NB4 (cell line): ENCODE measurements at places on chromosomes 2 and 18.
A peak's percentile ranks its signal among the peaks of the same experiment; 100 is the strongest.

DNA sequence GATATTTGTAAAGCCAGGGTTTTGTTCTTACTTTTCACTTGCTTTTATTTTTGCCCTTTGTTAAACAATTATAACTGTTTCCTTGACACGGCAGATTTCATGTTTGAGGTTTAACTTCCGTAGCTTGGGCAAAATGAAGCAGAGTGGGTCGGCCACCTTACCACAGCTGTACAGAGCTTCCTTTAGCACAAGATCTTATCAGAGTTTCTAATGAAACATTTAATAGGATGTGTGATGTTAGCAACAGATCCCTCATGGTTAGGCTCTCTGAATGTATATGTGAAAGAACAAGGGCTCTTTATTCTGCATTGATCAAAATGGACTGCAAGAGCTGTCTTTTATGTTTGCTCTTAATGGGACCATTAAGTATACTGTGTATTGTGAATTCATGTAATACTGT is 22.3 kb downstream of the RNF125 start:
- DNase-seq = peak; percentile 90

- DNase-seq = no peak
Measured at GRCh38 chr18:79422783-79423165, 27.0 kb downstream of the NFATC1 start.

GRCh38 chr2:171531291-171531690 is 9.0 kb downstream of the CYBRD1 start:
- peak; percentile 76 for DNase-seq

DNA sequence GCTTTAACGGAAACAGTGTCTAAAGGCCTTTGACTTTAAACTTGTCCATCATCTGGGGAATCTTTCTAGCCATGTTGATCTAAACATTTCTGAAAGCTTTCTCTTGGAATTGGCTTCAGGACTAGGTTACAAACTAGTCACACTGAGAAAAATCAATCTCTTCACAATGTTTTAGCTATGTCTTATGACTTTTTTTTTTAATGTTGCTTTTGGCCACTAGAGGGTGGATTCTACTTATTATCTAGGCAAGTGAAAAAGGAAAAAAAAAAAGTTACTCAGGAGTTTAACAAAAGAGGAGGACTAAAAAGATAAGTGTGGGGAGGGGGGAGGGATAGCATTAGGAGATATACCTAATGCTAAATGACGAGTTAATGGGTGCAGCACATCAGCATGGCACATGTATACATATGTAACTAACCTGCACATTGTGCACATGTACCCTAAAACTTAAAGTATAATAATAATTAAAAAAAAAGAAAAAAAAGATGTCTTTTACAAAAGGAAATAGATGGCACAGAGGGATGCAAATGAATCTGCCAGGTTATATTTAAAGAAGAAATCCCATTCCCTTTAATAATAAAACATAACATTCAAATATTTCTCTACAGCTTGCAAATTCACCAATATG is 160.4 kb upstream of the PID1 start:
- DNase-seq = peak; percentile 44

GRCh38 chr2:28544405-28544921 is 48.6 kb downstream of the PLB1 start:
- no peak for DNase-seq

GRCh38 chr2:160269365-160269764 is 69.3 kb upstream of the ITGB6 start:
- no peak for DNase-seq

DNA sequence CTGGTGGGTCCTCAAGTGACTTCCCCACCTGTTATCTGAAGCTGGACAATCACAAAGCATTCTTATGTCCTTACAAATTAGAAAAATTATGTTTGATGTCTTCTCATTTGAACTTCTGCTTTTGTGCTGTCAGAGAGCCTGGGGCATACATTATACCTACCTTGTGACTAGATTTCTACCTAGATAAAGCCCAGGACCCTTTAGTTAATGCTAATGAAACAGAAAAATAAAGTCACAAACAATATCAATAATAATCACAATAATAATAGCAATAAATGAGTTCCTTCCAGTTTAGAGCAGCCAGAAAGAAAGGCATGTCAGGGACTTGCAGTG is 456.4 kb downstream of the SETBP1 start:
- DNase-seq = no peak

DNA sequence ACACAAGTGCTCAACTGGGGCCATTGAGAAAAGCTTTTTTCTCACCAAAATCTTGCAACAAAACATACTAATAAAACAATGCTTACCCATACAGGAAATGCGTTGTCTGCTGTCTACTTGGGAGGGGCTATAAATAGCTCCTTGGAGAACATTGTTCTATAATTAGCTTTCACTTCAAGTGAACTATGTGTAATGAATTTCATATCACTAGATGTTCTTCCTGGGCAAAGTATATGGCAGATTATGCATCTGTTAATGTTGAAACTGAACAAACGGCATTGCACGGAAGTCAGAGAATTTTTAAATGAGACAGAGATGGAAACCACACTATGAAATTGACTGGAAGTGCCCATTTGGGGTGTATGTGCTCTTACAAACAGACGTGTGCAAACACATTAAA is 6.4 kb upstream of the NPAS2 start:
- DNase-seq = peak; percentile 22

GRCh38 chr2:225038231-225038523 is 4.1 kb downstream of the DOCK10 start:
- DNase-seq = no peak

DNA sequence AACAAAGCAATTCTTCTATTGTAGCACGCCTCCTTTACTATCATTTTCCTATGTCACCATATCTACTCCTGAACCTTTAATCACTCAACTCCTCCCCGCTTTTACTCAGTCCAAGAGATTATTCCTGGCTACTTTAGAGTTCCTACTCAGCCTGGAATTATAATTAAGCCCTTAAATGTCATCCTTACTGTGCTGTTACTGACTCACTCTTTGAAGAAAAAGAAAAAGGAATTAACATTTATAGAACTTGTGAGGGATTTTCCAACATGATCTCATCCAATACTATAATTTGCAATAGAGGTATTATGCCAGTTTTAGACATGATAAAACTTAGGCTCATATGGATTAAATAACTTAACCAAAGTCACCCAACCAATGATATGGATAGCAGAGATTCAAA is 61.7 kb downstream of the CCDC88A start:
- no peak for DNase-seq

DNA sequence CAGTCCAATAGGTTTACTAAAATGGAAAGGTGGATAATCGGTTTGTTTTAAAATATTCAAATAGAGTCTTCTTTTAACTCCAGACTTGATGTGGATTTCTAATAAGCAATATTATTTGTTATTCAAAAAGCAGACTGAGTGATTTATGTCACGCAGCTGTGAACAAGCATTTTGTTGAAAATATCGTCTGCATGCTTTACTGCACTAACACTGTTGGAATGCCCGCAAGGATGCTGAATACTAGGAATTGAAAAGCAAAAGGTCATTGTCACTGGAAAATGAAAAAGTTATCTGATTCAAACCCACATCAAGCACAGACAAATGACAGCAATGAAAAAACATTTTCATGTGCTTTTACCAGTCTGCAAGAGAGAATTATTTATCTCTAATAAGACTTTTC is 31.1 kb downstream of the CHN1 start:
- DNase-seq = no peak

DNA sequence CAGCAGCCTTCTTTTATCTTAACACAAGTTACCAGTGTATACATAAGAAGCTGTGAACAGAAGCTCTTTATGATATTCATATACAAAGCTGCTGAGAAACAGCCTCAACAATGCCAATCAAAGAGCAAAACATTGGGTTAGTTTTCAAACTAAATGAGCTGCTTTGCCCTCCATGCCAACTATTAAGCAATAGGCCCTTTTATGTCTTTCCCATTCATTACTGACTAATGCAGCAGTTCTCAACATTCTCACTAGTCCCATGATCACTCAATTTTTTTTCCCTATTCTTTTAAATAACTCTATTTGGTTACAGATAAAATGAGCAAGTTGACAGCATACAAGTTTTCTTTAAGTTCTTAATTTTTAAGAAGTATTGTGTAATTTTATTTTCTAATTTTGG is 57.9 kb upstream of the FRZB start:
- DNase-seq = no peak

GRCh38 chr2:188889187-188889586 is 85.0 kb upstream of the COL3A1 start:
- DNase-seq = no peak

- DNase-seq = peak; percentile 61
Measured at GRCh38 chr2:174145827-174146226, 102.5 kb downstream of the OLA1 start.

DNA sequence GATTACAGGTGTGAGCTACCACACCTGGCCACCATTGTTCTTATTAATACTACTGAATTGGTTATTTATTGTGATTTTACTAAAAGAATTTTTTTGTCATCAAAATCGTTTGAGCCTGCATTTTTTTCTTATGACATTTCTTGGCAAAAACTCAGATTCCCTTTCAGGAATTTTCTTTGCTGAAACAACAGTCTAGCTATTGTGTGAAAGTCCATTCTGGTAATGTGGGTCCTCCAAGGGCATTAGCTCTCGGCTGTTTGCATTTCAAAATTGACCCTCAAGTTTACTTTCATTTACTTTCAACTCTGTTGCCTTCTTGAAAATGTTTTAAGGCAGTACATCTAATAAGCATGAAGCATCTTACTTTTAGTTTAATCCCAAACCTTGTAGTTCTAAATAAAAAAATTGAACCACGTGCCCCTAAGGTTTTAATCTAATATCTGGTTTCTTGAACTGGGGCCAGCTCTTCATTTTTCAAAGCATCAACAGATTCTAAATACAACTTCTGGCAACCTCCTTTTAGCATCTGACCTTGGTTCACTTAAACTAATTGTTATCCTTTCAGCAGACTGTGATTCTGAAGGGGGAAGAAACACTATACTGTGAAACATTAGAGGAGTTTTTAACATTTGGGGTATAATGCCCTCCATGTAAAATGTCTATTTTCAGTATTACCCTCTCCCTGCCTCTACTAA is 325.2 kb upstream of the RAB12 start:
- DNase-seq = no peak

DNA sequence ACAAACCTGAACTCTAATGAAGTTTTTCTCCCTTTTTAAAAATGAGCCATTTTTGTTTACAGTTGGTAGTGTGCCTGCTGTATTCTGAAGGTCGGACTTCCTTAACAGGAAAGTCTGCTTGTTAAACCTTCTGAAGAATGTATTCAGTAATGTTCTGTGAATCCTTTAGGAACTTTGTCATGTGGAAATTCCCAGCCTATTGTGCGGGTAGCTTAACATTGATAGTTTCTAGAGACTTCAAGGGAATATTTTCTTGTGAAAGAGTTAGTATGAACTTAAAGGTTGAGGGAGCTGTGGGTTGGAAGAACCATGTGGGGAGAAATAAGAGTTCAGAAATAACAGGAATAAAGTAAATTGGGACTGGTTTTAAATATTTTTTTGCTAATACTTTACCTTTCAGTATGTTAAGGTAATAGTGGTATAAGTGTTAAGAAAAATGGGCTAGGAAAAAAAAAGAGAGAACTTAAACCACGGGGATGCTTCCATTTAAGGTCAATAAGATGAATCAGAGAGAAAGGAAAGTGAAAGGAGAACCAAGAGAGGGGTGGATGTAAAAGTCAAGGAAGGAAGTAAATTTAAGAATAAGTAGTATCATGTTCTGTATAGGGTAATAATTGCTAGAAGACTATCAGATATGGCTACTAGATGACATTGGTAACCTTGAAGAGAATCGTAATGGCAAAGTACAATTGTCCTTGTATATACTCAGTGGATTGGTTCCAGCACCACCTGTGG is 90.5 kb downstream of the PMS1 start:
- no peak for DNase-seq

DNA sequence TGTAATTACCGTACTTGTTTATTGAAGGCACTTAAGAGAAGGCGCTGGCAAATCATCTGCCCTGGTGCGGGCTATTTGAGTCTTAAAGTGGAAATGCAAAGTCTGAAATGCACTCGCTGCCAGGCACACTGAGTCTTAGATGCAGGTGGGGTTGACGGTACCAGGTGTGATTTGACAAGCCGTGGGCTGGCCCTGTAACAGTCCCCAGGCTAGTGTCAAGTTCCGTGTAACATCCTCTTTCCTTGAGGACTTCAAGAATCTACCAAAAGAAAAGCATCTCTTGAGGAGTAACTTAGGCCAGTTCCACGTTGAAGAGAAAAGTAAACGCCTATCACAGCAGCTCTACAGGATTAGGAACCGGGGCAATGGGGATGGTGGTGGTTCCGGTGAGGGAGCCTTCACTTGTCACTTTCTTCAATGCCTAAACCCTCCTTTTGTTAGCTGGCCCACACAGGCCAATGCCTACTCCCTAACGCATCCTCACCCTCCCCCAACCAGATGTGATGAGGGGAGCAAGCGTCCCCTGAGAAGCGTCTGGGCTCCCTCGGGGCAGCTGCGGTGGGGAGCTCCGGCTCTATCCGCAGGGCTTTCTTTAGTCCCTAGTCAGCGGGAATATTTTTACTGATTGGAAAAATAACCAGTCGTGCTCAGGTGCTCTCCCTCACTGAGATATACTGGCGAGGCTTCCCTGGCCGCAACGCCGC is 1.5 kb upstream of the UGP2 start:
- DNase-seq = peak; percentile 86

- no peak for DNase-seq
Measured at GRCh38 chr2:85655961-85656417, 12.0 kb downstream of the SFTPB start.

DNA sequence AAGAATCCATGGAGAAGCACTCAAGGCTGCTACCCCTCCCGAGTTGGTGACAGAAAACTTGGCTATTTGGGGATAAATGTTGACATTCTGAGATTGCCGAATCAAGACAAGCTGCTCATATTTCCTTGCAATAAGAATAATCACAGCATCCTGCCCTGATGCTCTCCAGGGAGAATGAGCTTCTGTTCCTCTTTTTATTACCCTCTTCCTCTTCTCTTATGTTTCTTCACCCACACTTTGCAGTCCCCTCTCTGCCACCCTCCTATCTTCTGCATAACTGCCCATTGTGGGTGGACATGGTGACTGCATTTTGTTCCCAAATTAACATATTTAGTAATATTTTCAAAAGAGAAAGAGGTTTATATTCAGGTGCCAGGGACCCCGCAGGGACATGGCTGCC is 11.9 kb upstream of the MSGN1 start:
- DNase-seq = peak; percentile 72

GRCh38 chr2:20560891-20561636 is 89.8 kb downstream of the HS1BP3 start:
- DNase-seq = no peak

GRCh38 chr18:27004056-27004829 is 138.7 kb upstream of the AQP4 start:
- peak; percentile 15 for DNase-seq

GRCh38 chr18:67520351-67520921 is 3.9 kb upstream of the DSEL start:
- no peak for DNase-seq
